ENCODE measurements at places on chromosomes 2 and 18.

- DNase-seq = peak; percentile 19
Measured at GRCh38 chr2:32947484-32948143, 861 bp downstream of the LTBP1 start.

DNA sequence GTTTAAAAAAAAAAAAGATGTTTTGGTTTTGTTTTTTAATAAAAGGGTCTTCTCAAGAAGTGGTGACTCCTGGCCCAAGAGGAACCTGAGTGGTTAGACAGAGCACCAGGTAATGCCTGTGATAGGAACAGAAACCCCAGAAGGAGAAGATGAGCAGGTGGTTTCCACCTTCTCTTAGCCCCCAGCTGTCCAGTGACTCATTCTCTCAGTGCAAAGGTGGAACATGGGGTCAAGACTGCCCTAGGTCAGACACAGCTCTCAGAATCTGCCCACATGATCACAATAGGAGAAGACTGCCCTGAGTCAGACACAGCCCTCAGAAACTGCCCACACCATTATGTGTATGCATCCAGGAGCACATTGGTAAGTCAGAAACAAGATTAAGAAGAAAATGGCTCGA, 61.8 kb downstream of the TBC1D8 start:
- DNase-seq = no peak

DNA sequence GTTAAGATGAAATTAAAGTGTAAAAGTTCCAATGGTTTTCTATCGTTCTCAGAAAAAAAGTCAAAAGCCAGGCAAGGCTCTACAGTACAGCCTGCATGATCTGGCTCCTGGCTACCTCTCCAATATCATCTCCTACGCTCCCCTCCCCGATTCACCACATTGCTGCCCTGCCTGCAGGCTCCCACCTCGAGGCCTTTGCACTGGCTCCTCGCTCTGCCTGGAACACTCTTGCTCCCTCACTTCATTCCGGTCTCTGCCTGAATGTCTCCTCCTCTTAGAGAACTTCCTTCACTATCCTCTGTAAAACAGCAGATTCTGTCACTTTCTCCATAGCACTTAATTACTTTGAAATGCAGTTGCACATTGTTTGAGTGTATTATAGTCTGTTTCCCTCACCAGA, 72.5 kb downstream of the KLF7 start:
- DNase-seq = no peak

DNA sequence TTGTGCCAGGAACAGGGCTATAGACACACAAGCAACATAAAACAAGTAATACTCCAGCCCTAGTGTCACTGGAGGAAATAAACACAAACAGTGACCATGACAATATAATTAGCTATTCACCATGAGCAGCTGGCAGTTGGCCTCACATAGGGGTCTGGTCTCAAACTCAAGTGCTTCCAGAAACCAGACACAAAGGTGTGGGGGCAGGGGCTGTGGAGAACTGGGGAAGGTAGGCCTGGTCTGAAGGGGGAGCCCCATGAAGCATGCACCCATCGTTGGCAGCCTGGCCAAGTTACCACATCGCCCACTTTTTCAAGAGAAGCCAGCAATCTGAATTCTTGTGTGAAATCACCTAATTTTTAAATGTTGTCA, 49.5 kb upstream of the SP3 start:
- no peak for DNase-seq

DNA sequence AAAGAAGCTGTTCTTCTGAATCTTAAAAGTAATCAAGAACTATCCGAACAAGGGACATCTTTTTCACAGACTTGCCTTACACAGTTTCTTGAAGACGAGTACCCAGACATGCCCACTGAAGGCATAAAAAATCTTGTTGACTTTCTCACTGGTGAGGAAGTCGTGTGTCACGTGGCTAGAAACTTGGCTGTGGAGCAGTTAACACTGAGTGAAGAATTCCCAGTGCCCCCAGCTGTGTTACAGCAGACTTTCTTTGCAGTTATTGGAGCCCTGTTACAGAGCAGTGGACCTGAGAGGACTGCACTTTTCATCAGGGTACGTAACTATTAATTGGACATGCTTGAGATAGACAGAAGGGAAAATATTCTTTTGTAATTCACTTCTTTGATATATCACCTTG, 2.4 kb downstream of the MRPL44 start:
- peak; percentile 14 for DNase-seq

- DNase-seq = no peak
Measured at GRCh38 chr2:88099798-88100488, 27.9 kb downstream of the FABP1 start.

GRCh38 chr18:78271790-78272189, 707.8 kb upstream of the SALL3 start:
- no peak for DNase-seq

DNA sequence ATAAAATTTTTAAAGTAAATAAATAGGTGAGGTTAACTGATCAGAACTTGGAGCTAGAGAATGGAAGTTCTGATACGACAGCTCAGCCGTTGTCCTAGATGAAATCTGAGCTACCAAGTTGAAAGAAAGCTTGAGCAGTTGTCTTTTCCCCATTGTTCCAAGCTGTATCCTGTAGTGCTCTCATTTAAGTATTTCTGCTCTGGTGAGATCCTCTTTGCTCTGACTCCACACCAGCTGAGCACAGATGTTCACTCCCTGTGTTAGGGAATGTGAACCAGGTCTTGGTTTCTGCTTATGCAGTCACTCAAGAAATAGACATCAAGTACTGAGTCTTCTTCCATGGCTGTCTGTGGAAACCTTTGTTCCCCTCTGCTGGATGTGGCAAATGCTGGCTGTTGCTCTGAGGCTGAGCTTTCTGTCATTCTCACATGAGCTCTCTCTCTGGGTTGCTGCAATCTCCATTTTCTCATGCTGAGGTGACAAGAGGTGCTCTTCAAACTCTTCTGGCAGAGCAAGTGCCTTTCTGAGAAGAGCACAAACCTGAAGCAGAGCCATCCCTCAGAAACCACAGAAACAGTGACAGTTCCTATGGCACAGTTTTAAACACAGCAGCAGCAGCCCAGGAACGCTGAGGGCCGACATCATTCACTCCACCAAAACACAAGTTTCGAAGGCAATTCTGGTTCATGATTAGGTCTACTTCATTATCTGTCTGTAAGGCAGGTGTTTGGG, 194.1 kb downstream of the SP3 start:
- DNase-seq = no peak

DNA sequence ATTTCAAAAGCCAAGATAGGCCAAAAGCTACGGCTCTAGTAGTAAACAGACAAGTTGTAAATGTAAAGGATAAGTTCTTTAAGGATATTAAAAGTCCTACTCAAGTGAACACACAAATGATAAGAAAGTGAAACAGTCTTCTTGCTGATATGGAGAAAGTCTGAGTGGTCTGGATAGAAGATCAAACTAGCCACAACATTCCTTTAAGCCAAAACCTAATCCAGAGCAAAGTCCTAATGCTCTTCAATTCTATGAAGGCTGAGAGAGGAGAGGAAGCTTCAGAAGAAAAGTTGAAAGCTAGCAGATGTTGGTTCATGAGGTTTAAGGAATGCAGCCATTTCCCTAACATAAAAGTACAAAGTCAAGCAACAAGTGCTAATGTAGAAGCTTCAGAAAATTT, 111.7 kb upstream of the ZEB2 start:
- DNase-seq = no peak

DNA sequence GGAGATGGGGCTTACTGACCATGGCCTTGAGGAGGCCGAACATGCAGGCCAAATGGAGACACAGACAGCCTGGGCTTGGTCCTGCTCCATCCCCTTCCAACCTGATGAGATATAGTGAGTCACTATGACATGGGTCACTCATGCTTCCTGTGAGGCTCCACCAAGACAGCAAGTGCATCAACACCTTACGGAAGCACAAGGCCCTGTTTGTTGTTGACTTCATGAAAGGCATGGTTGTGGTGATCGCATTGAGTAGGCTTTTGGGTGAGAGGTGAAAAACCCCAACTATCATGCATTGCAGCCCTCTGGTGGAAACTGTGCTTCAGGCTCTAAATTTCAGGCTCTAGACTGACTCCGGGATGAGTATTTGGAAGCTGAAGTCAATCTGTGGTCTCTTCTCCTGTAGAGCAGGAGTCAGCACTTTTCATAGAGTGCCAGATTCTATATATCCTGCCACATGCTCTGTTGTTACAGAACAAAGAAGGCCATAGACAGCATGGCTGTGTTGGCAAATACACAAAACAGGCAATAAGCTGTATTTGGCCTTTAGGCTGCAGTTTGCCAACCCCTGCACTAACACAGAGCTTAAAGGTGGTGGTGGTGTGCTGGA, 10.1 kb downstream of the IL37 start:
- DNase-seq = no peak

DNA sequence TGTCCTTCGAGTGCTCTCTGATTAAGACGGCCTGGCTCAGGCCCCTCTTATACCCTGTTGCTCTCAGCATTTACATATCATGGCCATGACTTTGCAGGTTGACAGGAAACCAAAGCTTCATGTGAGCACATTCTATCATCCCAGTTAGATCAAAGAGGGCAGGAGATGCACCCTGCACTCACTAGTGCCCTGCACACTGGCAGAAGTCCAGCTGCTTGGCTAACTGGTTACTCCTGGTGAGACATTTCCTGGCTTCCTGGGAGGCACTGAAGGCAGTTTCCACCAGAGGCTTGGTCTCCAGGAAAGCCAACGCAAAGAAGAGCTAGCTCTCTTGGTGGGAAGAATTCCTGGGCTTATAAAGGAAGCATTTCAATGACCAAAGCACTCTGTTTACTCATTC, 66.3 kb downstream of the LIPG start:
- no peak for DNase-seq

DNA sequence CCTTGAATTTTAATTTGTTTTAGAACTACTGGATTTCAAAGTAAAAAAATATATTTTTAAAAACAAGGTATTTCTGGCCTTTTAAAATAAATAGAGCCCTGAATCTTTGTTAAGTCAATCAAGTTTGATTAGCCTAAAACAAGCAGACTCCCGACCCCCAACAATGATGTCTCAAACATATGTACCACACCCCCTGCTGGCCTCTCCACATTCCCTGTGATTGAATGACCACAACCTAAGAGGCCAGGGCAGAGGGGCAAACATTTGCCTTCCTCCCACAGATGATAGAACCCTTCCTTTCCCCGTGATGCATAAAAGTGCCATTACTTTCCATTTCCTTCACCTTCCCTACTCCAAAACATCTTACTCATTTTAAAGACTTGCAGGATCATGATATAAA, 130.9 kb downstream of the STK39 start:
- no peak for DNase-seq

DNA sequence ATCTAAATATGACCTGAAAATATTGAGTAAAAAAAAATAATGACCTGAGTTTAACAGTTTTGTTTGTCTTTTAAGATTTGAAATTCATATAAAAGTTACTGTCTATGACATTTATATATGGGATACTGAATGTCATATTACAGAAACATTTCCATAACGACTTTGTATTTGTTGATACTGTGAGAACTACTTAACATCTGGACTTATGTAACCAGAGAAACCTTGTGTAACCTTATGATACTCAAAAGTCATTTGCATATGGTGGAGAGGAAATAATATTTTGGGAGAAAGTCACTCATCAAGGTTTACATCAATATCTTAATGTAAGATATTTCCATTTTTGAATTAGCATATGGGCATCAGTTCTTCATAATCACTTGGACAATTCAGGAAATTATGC, 12.6 kb downstream of the MFSD6 start:
- no peak for DNase-seq

DNA sequence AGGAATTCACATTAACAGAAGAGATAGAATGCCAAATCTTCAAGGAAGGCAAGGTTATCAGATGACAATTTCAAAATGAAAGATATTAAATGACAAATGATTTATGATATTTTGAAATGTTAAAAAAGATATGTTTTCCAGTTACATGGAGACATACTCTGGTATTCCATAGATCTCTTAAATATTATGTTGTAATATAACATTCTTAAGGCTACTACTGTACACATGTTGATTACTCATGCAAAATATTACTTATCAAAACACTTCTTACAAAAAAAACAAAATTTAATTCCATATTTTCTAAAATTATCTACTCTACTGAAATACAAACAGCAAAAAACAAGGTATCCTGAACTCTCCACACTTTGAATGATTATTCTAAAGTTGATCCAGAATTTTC, 22.9 kb downstream of the RTTN start:
- no peak for DNase-seq

DNA sequence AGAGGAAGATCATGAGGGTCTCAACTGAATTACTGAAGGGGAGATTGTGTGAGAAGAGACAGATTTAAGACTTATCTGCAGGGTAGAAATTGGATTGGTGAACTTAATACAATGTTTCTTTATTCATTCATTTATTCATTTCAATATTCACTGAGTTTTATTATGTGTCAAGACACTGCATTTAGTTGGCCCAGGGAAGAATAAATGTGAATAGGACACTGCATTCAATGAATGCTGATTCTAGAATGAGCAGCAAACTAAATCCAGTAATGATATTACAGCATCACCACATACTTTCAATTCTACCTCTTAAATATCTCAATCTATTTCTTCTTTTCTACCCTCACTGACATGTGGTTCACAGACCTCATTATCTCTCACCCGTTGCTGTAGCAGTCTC, 149.0 kb upstream of the TACR1 start:
- DNase-seq = no peak

- DNase-seq = no peak
Measured at GRCh38 chr2:124580263-124580662, 555.2 kb downstream of the CNTNAP5 start.

- no peak for DNase-seq
Measured at GRCh38 chr2:147110317-147110716, 734.5 kb upstream of the ACVR2A start.

DNA sequence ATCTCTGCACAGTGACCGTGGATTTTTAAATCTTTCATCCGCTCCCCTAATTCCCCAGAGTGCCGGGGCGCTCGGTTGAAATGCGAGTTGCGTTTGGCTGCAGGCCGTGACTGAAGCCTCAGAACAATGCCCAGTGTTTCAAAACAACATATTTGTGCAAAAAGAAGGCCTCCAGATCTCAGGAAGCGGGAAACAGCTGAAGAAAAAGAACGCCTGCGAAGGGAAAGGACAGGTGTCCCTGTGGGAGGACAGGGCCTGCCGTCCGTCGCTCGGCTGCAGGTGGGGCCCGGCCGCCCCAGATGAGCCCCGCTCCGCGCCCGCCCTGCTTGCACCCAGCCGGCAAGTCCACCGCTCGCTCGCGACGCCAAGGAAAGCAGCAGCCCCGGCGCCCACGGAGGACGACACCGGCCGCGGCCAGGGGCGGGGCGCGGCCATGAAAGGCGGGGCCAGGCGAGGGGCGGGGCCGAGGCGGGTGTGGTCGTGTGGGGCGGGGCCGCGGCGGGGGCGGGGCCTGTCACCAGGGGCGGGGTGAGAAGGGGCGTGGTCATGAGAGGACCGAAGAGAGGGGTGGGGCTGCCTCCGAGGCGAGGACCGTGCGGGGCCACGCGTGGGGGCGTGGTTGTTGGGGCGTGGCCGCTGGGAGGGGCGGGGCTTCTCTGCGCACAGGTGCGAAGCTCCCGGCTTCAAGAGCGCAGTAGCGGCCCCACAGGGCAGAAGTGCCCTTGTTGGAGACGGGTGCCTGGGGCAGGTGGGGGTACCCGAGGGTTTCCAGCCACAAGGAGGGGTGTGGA, 17.6 kb upstream of the BOK start:
- DNase-seq = peak; percentile 44

DNA sequence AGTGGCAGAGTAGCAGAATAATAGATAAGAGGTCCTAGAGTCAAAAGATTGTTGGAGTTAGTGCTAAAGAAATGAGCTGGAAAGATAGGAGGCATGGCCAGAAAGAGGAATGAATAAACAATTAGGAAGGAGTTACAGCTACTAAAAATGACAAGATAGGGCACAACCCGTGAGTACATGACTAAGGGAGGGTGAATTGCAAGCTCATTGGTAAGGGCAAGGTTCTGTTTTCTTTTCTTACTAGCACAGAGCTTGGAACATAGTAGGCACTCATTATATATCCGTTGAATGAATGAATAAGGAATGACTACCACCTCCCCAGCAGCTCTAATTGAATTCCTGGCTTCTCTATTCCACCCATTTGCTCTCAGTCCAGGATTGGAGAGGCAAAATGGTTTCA, 5.7 kb upstream of the MARCO start:
- no peak for DNase-seq
